ENCODE measurements at places on chromosomes 1 and 21.

GRCh38 chr1:53332186-53332564 is 4.3 kb upstream of the LRP8 start:
- peak; percentile 2 for DNase-seq

DNA sequence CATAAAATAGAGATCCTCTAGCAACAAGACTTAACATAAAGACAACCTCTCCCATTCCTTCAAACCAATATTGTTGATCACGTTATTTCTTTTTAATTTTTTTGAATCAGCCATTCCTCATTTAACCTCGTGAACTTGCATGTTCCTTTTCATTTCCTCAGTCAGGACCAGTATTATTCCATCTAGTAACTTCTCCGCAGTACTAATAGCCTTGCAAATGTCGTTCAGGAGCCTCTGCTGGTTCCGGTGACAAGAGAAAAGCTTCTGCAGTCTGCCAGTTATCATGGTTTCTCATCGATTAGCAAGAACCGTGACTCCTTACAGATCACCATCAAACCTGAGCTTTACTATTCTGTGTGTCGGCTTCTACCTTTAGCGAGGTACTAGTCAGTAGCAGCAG is 3.0 kb downstream of the APP start:
- DNase-seq = no peak

DNA sequence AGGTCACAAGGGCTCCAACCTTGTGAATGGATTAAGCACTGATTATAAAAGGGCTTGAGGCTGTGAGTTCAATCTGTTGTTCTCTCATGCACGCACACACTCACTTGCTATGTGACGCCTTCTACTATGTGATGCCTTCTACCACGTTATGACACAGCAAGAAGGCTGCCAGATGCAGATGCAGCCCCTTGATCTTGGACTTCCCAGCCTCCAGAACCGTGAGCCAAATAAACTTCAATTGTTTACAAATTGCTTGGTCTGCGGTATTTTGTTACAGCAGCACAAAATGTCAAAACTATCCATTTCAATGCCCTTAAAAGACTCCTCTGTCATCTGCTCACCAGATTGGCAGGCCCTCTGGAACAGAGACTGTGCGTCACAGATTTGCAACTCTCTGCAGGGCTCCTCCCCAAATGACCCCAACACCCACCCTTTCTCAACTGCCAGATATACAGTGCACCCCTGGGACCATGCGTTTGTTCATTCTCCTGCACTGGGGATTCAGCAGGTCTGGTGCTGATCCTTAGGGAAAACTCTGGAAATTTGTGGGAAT is 47.8 kb upstream of the KANK4 start:
- no peak for DNase-seq

GRCh38 chr1:15023976-15024375 is 129.6 kb upstream of the TMEM51 start:
- no peak for DNase-seq

GRCh38 chr1:114131526-114132220 is 22.0 kb downstream of the SYT6 start:
- DNase-seq = no peak

- DNase-seq = no peak
Observed at GRCh38 chr1:228299211-228299610, 91.4 kb downstream of the OBSCN start.

DNA sequence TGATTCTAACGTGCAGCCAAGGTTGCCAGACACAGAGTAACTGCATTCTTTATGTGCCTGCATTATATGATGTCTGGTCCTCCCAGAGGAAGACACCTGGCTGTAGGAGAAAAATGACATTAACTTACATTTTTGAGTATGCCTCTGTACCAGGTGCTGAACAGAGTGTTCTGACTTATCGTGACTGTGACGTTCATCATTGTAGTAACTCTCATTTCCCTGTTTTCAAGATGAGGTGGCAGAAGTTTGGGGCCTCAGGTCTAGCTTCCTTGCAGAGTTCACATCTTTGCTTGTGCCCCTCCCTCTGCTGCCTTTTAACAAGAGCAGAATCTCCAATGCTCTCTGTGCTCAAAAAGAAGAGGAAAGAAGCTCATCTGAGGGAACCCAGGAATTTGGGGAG is 488.0 kb downstream of the AJAP1 start:
- DNase-seq = no peak

GRCh38 chr1:104294259-104294658 is 544.6 kb downstream of the AMY1C start:
- no peak for DNase-seq

GRCh38 chr1:75615613-75616435 is 4.9 kb upstream of the SLC44A5 start:
- no peak for DNase-seq
